Right atrium auricular region (tissue), 2 donors: ENCODE measurements at places on chromosomes 5 and 9.

DNA sequence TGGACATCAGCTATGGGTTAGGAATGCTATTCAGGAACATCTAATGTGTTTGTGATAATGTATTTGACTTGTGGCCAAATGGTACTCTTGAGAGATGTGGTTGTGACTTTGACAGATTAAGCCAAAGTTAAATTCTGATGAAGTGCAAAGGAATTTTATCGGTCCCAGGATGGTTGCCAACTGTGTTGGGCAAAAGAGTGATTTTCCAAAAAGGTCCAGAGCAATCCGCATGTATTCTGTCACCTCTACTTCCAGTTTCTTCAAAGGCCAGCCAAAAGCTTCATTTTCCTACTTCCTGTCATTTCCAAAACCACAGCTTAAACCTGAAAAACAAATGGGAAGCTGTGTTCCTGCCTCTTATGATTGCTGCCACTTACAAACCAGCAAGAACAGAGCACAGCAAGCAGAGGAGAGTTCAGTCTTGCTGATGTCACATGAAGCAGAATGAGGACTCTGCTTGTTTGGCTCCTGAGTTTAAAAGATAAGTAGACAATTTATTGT, 59.8 kb downstream of the MARCHF3 start:
- peaks cover 34% of the 10 kb centered on the region for H3K4me1 ChIP-seq
- no peaks in the 10 kb centered on the region for H3K27me3 ChIP-seq
- H3K36me3 ChIP-seq = no peaks in the 10 kb centered on the region
- DNase-seq = no peak

DNA sequence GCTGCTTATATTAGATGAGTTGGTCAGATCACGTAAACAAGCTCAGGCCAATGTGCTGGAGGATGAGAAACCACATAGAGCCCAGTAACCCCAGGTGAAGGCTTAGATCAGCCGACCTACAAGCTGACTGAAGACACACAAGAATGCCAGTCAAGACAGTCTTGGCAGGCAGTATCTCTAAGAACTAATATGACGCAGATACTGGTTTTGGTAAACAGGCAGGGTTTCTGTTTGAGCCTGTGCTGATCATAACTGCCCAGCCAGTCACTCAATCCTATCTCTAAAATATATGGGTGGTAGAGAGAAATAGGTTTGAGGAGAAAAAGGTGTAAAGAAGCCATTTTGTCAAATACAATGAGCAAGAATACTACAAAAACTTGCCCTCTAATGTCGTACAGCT, 7.8 kb upstream of the RIGI start:
- no peak overlapping the region for H3K27ac ChIP-seq
- no peaks in the 10 kb centered on the region for H3K36me3 ChIP-seq
- no peaks in the 10 kb centered on the region for H3K4me1 ChIP-seq
- no peaks in the 10 kb centered on the region for H3K27me3 ChIP-seq
- no peak overlapping the region for H3K4me3 ChIP-seq
- DNase-seq = no peak

- peak overlapping the region; percentile 91 for H3K27ac ChIP-seq
- H3K27me3 ChIP-seq = no peaks in the 10 kb centered on the region
- no peak for DNase-seq
- peaks cover 2% of the 10 kb centered on the region for H3K36me3 ChIP-seq
Observed at GRCh38 chr5:160419458-160420330, 813 bp upstream of the SLU7 start.

- H3K27ac ChIP-seq = no peak overlapping the region
- no peaks in the 10 kb centered on the region for H3K4me1 ChIP-seq
- no peak overlapping the region for H3K4me3 ChIP-seq
- no peaks in the 10 kb centered on the region for H3K27me3 ChIP-seq
Observed at GRCh38 chr9:86589273-86589672, 235.1 kb upstream of the TUT7 start.

GRCh38 chr5:163880302-163880701, 374.9 kb downstream of the MAT2B start:
- no peaks in the 10 kb centered on the region for H3K36me3 ChIP-seq
- H3K4me1 ChIP-seq = no peaks in the 10 kb centered on the region
- no peak for DNase-seq

GRCh38 chr9:125538092-125538473, 168.9 kb downstream of the MAPKAP1 start:
- DNase-seq = no peak
- H3K4me1 ChIP-seq = no peaks in the 10 kb centered on the region
- no peaks in the 10 kb centered on the region for H3K36me3 ChIP-seq
- H3K27me3 ChIP-seq = no peaks in the 10 kb centered on the region
- no peak overlapping the region for H3K27ac ChIP-seq

GRCh38 chr5:23864786-23865185, 357.4 kb downstream of the PRDM9 start:
- H3K4me3 ChIP-seq = no peak overlapping the region
- DNase-seq = no peak
- no peaks in the 10 kb centered on the region for H3K36me3 ChIP-seq
- H3K27ac ChIP-seq = no peak overlapping the region

GRCh38 chr5:652773-653350, 40.3 kb downstream of the TPPP start:
- H3K4me1 ChIP-seq = no peaks in the 10 kb centered on the region
- H3K4me3 ChIP-seq = no peak overlapping the region
- H3K27me3 ChIP-seq = no peaks in the 10 kb centered on the region
- no peaks in the 10 kb centered on the region for H3K36me3 ChIP-seq

DNA sequence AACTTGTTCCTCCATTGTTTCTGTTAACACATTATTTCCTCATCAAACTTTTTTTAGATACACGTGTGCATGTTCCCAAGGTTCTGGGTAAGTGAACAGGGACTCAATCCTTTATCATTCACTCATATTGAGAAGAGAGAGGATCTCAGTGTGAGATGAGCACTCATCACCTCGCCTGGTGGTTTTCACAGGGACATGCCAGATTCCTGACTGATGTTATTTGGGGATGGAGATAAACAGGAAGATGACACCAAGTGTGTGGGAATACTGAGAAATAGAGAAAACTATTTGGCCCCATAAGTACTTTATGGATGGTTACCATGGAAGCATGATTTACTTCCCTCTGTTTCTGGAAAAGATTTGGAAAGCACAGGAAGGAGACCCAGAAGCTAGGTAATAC, 533.3 kb upstream of the DMAC1 start:
- H3K27ac ChIP-seq = no peak overlapping the region
- no peak overlapping the region for H3K4me3 ChIP-seq
- H3K36me3 ChIP-seq = no peaks in the 10 kb centered on the region
- H3K27me3 ChIP-seq = no peaks in the 10 kb centered on the region
- no peaks in the 10 kb centered on the region for H3K4me1 ChIP-seq

DNA sequence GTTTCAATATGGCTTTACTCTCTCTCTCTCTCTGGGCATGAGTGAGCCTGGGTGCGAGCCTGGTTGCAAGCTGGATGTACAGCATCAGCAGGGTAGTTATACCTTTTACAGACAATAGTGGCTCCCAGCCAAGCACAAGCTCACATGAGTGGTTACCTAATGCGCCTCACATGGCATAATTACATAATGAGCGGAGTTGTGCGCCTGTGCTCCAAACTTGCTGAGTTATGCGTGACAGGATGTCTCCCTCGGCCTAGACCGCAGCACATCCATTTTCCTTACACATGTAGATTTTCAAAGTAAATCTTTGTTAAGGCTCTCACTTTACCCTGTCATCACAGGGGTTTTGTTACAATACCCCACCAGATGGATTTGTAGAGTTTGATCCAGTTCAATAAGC, 233.5 kb upstream of the WWC1 start:
- H3K4me1 ChIP-seq = no peaks in the 10 kb centered on the region
- H3K36me3 ChIP-seq = no peaks in the 10 kb centered on the region
- H3K27ac ChIP-seq = no peak overlapping the region
- DNase-seq = no peak

- no peak for DNase-seq
- no peak overlapping the region for H3K4me3 ChIP-seq
- H3K27me3 ChIP-seq = no peaks in the 10 kb centered on the region
- no peak overlapping the region for H3K27ac ChIP-seq
Observed at GRCh38 chr5:112614285-112614684, 123.4 kb upstream of the APC start.

GRCh38 chr5:14545862-14546261, 35.7 kb upstream of the OTULINL start:
- no peaks in the 10 kb centered on the region for H3K4me1 ChIP-seq
- no peaks in the 10 kb centered on the region for H3K27me3 ChIP-seq
- H3K36me3 ChIP-seq = no peaks in the 10 kb centered on the region
- H3K27ac ChIP-seq = no peak overlapping the region
- DNase-seq = no peak

GRCh38 chr9:97411440-97411788, 482 bp upstream of the TDRD7 start:
- DNase-seq = no peak
- H3K4me1 ChIP-seq = peaks cover 8% of the 10 kb centered on the region
- H3K27me3 ChIP-seq = no peaks in the 10 kb centered on the region
- H3K36me3 ChIP-seq = no peaks in the 10 kb centered on the region

- DNase-seq = no peak
- peaks cover 31% of the 10 kb centered on the region for H3K4me1 ChIP-seq
- peaks cover 21% of the 10 kb centered on the region for H3K36me3 ChIP-seq
- peak overlapping the region; percentile 99 for H3K4me3 ChIP-seq
Observed at GRCh38 chr9:129836311-129837007, 1.2 kb downstream of the USP20 start.

GRCh38 chr9:121613009-121613752, 38.3 kb upstream of the DAB2IP start:
- no peaks in the 10 kb centered on the region for H3K27me3 ChIP-seq
- no peaks in the 10 kb centered on the region for H3K36me3 ChIP-seq
- no peak for DNase-seq
- peak overlapping the region; percentile 75 for H3K27ac ChIP-seq

DNA sequence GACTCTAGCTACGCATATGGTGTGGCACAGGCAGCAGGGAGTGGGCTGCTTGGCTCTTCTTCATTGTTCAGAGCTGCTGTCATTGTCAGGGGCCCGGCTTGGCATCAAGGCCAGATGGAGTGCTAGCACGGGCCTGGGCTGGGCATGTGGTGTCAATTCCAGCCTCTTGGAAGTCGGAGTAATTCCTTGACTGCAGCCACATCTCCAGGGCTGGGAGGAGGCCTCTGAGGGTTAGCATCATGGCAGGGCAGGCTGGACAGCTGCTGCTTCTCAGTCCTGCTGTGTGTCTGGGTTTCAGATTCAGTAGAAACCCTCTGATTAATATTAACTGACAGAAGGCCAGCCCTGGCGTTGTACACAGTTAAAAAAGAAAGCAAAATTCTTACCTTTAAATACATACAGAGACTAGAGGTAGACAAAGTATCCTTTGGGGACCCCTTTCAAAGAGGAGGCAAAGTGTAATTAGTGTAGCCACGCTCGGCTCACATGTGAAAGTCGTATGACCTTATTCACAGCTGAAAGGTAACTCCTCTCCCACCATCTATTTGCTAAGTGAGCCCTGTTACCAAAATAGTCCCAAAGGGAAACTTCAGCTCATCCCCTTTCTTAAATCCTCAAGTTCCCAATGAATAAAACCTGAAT, 126.4 kb downstream of the DOCK2 start:
- H3K27me3 ChIP-seq = no peaks in the 10 kb centered on the region
- DNase-seq = no peak
- H3K27ac ChIP-seq = no peak overlapping the region
- no peak overlapping the region for H3K4me3 ChIP-seq
- H3K36me3 ChIP-seq = no peaks in the 10 kb centered on the region

DNA sequence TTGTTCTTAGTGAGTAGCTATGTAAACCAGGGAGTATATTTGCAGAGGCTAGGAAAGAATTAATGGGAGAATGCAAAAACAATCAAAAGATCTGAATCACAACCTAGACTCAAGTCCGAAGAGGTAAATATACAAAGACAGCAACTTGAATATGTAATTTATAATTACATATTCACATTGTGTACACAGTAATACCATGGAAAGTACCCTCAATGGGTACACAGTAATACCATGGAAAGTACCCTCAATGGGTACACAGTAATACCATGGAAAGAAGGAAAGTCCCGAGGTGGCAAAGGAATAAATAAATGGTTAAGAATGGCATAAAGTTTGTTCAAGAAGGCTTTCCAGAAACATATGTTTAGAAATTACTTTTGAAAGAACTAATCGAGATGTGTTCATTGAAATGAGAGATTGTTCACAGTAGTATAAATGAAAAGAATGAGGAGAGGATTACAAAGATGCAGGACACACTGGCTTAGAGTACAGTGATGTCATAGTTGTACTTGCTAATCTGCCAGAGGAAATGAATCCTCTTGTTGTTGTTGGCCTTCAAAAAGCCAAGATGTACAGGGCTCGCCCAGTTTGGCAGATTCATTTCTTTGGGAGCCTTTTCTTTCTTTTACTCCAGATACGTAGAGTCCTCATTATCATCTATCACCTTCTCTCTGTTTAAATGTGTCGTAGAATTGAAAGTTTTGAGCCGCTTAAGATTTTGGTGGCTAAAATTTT, 116.0 kb downstream of the UNC13B start:
- H3K27me3 ChIP-seq = no peaks in the 10 kb centered on the region
- no peak for DNase-seq
- H3K4me3 ChIP-seq = no peak overlapping the region

DNA sequence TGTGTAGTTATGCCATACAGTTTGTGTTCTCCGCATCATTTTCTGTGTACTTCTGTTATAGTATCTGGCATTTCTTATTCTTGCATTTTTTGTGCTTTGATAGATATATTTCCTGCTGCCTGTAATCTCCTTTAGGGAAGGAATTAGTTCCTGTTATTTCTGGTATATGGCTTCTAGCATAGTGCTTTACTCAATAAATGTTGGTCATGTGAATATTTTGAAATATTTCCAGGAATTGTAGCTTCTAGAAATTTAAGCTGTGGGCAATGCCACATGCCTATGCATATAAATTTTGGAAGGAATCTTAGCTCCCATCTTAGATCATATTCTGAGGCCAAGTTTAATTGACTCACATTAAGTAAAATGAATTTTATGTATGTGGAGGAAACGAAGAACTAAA, 11.5 kb upstream of the PRRC1 start:
- H3K4me1 ChIP-seq = no peaks in the 10 kb centered on the region
- no peak for DNase-seq
- no peaks in the 10 kb centered on the region for H3K36me3 ChIP-seq
- no peak overlapping the region for H3K4me3 ChIP-seq
- H3K27me3 ChIP-seq = no peaks in the 10 kb centered on the region

DNA sequence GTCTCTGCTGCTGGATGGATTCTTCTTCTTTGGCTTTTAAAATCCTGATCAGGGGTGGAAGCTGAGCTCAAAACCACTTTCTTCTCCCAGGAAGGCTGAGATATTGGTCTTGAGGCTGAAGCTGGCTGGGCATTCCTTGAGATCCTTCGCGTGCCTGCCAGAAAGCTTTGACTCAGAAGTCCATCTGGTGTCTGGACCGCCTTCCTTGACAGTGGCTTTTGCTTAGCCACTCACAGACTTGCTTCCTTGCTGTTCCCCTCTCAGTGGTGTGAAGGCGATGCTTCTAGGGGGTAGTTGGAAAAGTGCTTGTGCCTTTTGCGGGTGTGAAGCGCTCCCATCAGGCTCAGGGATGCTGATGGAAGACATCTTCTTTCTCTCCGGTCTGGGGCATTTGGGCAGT, 45.9 kb downstream of the RGS3 start:
- H3K4me1 ChIP-seq = no peaks in the 10 kb centered on the region
- no peaks in the 10 kb centered on the region for H3K27me3 ChIP-seq
- no peak overlapping the region for H3K4me3 ChIP-seq
- no peak for DNase-seq
- H3K36me3 ChIP-seq = peaks cover 61% of the 10 kb centered on the region

- H3K36me3 ChIP-seq = no peaks in the 10 kb centered on the region
- H3K4me1 ChIP-seq = peaks cover 6% of the 10 kb centered on the region
- DNase-seq = peak; percentile 74
- peak overlapping the region; percentile 69 for H3K27ac ChIP-seq
Observed at GRCh38 chr5:36403632-36404311, 102.1 kb upstream of the RANBP3L start.

- H3K27ac ChIP-seq = no peak overlapping the region
- no peak for DNase-seq
- H3K4me3 ChIP-seq = no peak overlapping the region
- H3K36me3 ChIP-seq = no peaks in the 10 kb centered on the region
- H3K4me1 ChIP-seq = no peaks in the 10 kb centered on the region
Observed at GRCh38 chr9:96246267-96246671, 55.7 kb downstream of the HSD17B3 start.
